ENCODE measurements at places on chromosomes 16 and 17.

- DNase-seq, result no peak
Measured at GRCh38 chr17:73647772-73648542, 3.7 kb upstream of the SDK2 start.

GRCh38 chr16:31868691-31869167 lies 4.9 kb upstream of the ZNF267 start:
- DNase-seq, result peak; percentile 86

- no peak for DNase-seq
Measured at GRCh38 chr17:17547210-17547764, 44.2 kb downstream of the PEMT start.

GRCh38 chr17:72599891-72600290 lies 479.1 kb downstream of the SOX9 start:
- DNase-seq, result peak; percentile 35

DNA sequence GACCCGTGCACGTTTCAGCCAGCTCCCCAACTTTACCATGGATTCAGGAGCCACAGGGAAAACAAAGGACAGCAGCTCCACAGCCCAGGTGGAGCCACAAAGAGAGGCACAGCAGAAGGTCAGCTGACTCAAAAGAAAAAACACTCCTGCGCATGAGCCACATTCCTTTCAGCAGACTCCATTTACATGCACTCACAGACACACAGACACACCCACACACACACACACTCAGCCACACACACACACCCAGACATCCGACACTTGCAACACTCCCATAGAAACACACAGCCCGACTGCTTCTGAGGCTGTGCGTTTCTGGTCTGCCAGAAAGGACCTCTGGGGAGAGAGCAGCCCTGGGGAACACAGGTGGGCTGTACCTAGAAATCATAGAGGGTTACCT lies 2335.5 kb downstream of the TP53TG3F start:
- no peak for DNase-seq

- peak; percentile 93 for DNase-seq
Measured at GRCh38 chr17:82859431-82860403, 19.9 kb upstream of the ZNF750 start.

GRCh38 chr16:28218109-28218508 lies 6.3 kb upstream of the XPO6 start:
- DNase-seq, result peak; percentile 36

DNA sequence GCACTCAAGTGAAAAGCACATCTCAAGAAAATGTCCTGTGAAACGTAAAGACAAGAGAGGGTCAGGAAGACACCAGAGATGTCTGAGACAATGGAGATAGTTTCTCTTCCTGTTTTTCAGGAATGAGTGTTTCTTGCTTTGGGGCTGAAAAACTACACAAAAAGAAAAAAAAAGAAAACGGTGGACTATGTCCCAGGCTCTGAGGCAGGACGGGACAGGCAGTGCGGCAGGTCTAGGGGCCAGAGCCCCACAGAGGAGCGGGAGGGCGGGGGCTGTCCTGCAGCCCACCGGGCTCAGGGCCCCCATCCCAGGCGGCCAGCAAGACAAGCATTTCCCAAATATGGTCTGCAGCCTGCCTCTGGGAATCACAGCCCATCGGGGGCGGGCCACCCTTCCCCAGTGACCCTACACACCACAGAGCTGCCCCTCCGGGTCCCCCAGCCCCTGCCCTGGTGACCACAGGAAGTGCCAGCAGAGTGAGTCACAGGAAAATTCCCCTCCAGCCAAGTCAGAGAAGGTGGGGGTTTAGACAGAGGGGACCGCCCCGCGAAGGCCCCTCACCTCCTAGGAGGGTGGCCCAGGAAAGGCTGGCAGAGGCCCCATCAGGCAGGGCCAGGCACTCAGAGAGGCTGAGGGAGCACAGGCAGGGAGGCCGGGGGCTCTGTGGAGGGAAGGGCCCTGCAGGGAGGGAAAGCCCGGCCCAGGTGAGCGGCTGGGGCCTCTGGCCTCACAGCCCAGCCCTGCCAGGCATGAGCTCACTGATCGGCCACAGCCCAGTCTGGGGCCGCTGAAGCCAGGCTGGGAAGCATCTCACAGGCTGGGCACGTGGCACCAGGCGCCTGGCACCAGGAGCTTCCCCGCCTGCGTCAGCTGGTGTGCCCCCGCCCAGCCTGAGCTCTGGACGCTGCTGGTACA lies 6.3 kb downstream of the BCAR1 start:
- peak; percentile 98 for DNase-seq

GRCh38 chr16:30166202-30166902 lies 17.1 kb upstream of the CORO1A start:
- no peak for DNase-seq

DNA sequence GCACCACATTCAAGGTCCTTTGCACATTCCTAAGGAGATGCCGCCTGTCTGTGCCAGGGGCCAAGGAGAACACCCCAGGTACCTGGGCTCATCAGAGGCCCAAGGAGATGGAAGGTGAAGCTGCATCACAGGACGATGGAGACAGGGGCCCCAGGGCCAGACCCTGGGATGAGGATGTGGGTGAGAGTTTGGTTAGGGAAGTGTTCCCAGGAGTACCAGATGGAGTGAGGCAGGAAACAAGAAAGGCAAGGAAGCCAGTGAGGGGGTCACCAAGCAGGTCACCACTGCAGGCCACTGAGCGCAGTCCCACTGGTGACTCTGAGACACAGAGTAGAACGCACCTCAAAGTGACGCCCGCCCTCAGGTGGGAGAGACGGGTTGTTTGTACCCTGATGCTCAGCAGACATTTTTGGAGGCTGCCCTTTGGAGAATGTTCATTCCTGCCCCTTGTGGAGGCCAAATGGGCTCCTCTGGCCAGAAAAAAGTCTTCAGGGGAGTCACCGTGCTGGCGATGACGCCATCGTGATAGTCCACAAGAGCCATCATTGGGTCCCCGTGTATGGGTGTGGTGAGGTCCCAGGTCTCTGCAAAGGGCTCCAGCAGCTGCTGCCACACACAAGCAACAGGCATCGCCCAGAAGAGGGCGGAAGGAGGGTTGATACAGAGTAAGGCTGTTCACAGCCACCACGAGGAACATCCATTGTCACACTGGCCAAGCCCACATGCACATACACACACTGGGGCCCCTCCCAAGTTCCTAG lies 57.5 kb downstream of the BEAN1 start:
- DNase-seq, result no peak

- DNase-seq, result no peak
Measured at GRCh38 chr16:86872833-86873232, 294.5 kb downstream of the FOXL1 start.

DNA sequence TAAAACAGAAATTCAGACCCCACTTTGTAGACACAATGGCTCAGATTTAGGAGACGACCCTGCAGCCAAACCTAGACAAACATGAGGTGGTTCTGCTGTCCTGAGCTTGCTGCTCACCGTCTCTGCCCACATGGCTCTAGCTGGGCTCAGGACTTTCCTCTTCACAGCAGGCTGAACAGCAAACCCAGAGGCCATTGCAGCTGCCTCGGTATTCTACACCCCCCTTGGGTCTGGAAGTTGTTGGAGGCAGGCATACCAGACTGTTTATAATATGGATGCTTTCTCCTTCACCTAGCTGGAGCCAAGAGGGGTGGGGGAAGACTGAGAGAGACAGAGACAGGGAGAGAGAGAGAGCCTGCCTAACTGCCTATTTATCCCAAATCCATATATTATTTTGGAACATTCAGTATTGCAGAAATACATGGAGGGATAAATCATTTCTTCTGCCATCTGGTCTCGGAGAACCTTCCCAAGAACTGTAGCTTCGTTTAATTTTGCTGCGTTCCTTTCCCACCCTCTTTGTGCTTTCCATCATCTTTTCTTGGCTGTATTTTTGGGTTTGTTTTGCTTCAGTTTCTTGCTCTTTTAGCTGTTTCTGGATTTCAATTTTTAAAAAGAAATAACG lies 628.2 kb upstream of the RBFOX1 start:
- no peak for DNase-seq

GRCh38 chr16:75311383-75311938 lies 60.0 kb upstream of the BCAR1 start:
- no peak for DNase-seq

DNA sequence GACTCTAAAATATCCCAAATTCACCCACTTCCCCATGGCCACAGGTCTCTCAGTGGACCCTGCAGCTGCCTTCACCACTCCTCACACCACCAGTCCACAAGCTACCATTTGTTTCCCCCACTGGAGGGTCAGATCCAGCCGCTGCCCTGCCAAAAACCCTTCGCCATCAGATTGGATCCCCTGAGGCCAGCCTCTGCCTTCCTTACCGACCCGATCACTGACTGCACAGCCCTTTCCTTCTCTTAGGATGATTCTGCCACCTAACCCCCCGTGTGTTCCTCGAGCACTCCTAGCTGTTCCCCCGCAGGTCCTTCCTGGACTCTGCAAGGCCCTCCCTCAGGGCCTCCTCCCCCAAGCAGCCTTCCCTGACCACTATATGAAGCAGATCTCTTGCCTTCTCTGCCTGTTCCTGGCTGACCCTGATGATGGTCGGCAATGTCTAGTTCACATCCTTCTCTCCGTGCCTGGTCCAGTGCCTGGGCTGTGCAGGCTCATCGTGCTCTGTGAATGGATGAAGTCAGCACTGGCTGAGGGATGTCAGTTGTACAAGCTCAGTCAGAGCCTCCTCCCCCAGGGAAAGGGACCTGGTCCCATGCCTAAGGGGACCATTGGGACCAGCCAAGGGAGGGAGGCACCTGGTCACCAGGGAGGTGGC lies 46.0 kb downstream of the CPNE2 start:
- DNase-seq, result no peak

All from myocyte (in vitro differentiated cells).